ENCODE measurements at places on chromosomes 16 and 17.
A peak's percentile ranks its signal among the peaks of the same experiment; 100 is the strongest.

DNA sequence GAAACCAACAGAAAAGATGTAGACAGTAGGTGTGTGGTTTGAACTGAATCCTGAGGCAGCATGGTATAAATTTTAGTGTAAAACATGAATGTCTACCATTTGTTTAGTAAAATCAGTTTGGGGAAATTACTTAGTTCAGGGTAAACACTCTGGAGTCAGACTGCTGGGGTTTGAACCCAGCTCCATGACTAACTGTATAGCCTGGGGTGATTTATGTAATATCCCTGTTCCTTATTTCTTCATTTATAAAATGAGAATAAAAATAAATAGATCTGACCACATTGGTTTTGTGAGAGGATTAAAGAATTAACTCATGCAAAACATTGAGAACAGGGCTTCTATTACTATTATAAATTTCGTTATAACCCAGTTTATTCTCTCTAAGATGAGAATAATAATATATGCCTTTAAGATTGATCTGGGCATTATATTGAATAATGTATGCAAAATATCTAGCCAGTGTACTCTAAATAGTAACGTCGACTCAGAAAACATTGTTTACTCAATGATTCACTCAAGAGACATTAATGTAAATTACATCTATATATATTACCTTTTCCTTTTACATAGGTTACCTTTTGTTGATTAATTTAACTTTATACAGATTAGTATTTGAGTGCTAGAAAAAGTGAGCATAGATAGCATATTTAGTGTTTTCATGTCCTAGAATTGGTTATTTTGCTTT, 120.6 kb upstream of the KCNJ16 start:
- no peak for ATAC-seq

GRCh38 chr17:27414271-27414670, 42.0 kb upstream of the KSR1 start:
- no peak for ATAC-seq

DNA sequence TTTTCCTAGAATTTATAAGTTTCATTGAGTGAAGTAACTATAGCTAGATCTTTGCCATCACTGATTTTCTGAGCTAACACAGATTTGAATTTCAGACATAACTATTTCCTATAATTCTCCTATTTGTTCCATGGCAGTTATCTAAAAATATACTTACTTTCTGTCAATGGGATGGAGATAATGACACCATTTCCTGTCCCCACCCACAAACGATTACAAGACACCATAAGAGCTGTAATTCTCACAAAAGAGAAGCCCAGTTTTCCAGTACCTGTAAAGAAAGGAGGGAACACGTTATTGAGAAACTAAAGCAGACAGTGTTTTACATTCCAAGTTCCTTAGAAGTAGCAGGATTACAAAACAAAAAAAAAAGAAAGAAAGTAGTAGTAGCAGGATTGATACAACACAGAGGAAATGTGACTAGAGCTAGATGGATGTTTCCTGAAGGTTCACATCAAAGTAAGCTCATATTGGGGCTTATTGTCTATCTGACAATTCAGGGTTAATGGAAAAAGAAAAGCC, 110.9 kb upstream of the TOB1 start:
- no peak for ATAC-seq

- no peak for ATAC-seq
These were observed 49.0 kb upstream of the ZCCHC14 start for GRCh38 chr16:87541872-87542234.

- no peak for ATAC-seq
These were observed 15.0 kb downstream of the MAP2K4 start for GRCh38 chr17:12035673-12036072.

DNA sequence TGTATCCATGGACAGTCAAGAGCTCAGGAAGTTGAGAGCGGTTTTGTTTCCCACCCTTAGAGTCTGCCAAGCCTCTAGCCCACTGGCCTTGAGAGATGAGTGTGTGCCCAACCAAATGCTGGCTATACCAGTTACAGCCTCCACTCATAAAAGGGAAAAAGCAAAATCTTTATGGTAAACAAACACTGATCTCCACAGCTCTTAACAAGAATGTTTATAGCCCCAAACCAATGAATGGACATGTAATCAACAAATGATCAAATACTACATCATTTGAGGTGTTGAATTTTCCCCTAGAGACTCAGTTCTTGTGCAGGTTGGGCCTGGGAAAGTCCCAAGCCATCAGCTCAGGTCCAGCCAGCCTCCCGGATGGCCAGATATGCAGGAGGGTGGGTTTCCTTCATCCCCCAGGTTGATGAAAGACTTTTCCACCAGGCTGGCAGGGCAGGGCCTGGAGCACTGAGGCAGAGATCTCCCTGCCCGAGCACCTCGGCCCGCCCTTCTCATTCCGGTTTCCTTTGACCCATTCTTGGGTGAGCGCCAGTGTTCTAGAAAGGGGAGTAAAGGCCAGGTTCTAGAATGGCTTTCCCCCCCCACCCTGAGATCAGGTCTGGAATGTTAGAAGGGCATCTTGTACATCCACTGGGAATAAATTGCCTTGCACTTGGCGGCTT, 3.9 kb upstream of the EFTUD2 start:
- no peak for ATAC-seq

GRCh38 chr17:67884741-67885140, 59.4 kb downstream of the BPTF start:
- no peak for ATAC-seq

- ATAC-seq = no peak
These were observed 26.4 kb upstream of the CLEC18A start for GRCh38 chr16:69924777-69925191.

DNA sequence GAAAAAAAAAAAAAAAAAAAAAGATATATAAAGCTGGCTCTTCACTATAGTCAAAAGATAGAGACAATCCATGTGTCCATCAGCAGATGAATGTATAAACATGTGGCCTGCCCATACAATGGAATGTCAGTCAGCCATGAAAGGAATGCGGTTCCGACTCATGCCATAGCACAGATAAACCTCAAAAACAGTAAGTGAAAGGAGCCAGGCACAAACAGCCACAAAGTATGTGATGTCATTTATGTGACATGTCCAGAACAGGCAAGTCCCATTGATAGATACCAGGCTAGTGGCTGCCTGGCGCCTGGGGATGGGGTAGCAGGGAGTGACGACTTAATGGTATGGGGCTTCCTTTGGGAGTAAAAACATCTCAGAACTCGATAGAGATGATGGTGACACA, 155.7 kb downstream of the CMIP start:
- ATAC-seq = peak; percentile 49

DNA sequence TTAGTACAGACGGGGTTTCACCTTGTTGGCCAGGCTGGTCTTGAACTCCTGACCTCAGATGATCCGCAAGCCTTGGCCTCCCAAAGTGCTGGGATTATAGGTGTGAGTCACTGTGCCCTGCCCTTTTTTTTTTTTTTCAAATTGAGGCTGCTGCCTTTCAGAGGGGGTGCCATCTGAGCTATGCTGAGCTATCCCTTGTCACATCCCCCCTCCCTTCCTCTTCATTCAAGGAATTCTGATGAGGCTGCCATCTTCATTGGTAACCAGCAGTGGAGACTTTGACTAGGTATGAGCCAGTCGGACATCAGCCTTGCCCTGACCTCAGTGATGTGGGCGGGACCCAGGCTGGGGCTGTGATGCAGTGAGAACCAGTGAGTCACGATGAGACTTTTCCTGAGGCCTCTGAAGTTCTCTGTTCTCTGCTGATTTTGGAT, 24.4 kb upstream of the GPT2 start:
- peak; percentile 94 for ATAC-seq

DNA sequence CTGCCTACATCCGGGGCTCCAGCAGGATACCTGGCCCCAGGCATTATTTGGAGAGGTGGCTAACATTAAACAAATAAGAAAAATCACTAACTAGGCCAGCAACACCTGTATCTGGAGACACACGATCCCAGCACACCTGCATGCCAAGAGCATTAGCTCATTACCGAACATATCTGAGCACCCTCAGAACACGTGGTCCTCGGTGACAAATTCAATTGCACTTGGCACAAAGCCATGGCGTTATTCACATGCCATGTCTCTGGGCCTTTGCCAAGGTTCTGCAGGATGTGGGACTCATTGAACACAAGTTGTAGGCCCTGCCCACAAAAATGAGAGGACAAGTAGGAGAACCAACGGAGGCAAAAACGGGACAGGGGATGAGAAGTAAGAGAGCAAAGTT, 552.3 kb downstream of the TOX3 start:
- peak; percentile 89 for ATAC-seq

GRCh38 chr17:20098314-20098713, 89.2 kb downstream of the SPECC1 start:
- ATAC-seq = no peak
